Activated CD4-positive, alpha-beta T cell treated with anti-CD3 and anti-CD28 coated beads for 36 hours (primary cell): ENCODE measurements at places on chromosomes 3 and 15.

DNA sequence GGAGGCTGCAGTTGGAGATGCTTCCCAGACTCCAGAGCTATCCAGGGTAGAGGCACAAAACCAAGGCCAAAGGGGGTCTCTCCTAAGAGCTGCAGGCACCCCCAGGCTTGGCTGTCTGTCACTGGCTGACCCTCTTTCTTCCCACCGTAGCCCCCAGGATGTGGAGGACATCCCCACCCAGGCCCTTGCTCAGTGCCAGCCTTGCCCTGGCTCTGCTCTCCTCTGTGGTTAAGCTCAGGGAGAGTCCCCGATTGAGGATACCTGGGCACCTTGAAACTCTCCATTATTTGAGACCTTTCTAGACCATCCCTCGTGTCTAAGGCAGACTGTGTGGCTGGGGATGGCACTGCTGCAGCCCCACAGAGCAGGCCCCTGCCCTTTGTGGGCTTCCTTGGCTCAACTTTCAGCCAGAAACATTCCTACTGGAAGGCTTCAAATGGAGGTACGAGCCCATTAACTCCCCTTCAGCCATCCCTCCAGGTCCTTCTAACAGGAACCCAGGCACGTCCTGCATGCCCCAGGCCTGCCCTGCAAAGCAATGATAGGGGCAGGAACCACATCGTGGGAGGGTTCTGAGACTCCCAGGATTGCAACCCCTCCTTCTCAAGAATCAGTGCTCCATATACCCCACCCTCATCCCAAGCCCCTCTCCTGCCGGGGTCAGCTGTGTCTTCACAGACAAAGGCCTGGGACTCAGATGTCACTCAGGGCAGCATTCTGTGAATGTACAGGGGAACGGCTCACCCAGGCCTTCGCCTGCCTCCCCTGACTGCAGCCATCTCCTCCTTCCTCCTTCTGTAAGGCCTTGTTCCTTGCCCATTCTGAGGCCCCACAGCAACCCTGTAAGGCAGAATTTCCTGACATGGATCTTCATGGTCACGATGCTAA is 102.9 kb upstream of the ABHD17C start:
- DNase-seq: no peak

DNA sequence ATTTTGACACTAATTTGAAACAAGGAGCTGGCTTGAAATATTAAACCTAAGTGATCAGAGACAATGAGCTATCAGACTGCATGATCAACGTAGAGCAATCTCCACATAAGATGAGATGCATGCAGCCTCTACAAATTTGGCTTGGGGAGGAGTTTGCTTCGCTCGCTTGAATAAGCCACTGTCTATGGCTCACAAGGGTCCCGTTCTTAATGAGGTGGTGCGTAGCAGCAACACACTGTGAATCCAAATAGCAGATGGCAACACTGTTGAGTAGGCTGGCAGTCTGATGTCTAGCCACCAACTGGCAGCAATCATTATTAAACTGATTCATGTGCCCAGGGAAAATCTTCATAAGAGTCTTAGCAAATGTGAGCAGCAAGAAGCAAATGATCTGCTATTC is 125.4 kb upstream of the CCDC54 start:
- no peak for DNase-seq

- no peak for DNase-seq
Observed at GRCh38 chr15:84880007-84880406, 4.5 kb upstream of the SLC28A1 start.

DNA sequence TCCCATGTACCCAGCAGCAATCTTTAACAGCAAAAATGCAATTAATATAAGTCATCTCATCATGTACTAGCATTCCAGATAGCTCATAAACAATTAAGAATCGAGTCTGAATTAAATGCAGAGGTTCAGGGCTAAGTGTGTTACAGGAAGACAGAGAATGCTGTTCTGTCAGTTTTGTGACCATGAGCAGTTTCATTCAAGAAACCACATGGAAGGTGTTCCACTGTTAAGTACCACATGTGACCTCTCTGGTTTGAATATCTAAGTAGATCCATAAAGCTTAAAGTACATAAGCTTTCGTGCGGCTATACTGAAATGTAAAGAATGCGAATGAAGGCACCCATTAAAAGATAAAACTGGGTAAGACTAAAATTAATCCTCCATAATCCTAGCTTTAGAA is 272.3 kb downstream of the IL5RA start:
- DNase-seq: no peak

DNA sequence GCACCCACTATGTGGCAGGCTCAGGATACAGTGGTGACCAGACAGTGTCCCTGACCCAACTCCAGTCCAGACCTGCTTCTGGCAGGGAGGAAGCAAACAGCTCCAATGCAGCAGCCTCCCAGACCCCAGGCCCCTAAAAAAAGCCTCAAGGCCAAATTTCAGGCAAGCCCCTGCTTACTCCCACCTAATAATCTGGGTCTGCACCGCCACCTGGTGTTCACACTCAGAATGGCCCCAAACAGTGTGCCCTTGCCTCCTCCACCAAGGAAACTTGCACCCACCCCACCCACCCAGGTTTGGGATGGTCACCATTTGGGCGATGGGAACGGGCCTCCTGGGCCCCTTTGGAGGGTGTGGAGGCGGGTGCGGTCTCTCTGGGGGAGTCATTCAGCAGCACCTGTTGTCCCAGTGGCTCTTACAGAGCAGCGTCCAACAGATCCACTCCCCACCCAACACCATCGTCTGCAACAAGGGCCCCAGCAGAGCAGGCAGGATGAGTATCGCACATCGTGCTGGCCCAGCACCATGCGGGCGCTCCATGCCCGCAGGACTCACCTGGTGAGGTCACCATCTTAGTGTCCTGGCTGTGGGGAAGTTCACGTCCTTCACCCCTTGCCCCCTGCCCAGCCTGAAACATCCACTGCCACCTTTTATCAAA is 17.3 kb downstream of the C3orf18 start:
- peak; percentile 83 for DNase-seq

DNA sequence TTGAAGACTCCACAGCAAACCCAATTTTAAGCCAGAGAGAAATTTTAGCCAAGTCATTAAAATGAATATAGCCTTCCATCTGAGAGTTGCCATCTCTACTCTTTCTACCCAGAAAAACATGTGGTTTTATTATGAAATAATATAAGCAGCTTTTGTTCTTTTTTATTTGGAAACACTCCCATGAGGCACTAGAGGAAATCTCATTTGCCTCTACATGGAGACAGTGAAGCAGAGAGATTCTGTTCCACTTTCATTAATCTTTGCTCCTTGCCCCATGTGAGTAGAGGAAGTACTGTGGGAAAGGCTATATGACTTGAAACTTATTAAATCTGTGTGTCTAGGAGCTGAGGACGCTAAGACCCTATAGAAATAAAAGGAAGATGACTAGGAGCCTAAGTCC is 111.1 kb downstream of the P3H2 start:
- DNase-seq: no peak

DNA sequence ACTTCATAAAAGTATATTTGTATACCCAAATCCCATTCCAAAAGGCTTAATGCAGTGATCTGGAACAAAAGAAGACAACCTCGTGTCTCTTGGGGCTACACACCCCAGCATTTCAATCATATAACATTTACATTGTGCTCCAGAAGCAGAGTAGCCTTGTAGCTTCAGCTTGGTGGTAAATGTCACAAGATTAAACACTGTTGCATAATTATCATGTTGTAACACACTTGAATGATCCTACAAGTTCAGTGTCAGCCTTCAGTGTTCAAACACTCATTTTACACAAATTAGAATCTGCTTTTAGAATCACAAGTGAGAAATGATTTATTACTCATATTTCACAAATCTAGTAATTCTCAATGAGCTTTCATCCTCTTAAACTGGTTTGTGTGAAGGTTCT is 122.6 kb downstream of the CNTN3 start:
- no peak for DNase-seq

GRCh38 chr3:73766599-73767381 is 142.0 kb upstream of the PDZRN3 start:
- no peak for DNase-seq

DNA sequence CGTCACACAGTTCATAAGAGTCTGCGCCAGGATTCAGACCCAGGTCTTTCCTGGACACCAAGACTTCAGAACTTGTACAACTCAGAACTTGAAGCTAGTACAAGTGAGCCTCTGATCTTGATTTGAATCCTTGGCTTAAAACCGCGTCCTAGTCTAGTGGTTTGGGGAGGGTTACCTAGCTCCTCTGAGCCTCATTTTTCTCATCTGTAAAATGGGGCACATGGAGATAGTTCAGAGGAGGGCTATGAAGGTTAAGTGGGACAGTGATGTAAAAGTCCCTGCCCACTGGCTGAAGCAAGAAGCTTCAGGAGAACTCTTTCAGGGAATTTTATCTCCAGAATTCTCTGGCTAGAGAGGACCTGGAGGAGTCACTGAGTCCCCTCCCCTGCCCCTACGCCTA is 48.7 kb upstream of the LCTL start:
- DNase-seq: no peak

- no peak for DNase-seq
Observed at GRCh38 chr3:105579439-105579838, 212.7 kb downstream of the ALCAM start.

- DNase-seq: no peak
Observed at GRCh38 chr3:124764746-124765145, 34.5 kb downstream of the UMPS start.

DNA sequence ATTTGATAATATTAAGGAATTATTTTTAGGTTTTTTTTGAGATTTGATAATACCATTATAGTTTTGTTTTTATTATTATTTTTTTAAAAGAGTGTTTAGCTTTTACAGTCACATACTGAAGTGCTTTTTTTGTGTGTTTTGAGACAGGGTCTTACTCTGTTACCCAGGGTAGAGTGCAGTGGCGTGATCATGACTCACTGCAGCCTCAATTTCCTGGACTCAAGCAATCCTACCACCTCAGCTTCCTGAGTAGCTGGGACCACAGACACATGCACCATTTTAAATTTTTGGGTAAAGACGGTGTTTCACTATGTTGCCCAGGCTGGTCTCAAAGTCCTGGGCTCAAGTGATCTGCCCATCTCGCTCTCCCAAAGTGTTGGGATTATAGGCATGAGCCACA is 73.0 kb downstream of the SUMF1 start:
- DNase-seq: peak; percentile 41

GRCh38 chr3:105317841-105318240 is 48.9 kb upstream of the ALCAM start:
- DNase-seq: no peak

DNA sequence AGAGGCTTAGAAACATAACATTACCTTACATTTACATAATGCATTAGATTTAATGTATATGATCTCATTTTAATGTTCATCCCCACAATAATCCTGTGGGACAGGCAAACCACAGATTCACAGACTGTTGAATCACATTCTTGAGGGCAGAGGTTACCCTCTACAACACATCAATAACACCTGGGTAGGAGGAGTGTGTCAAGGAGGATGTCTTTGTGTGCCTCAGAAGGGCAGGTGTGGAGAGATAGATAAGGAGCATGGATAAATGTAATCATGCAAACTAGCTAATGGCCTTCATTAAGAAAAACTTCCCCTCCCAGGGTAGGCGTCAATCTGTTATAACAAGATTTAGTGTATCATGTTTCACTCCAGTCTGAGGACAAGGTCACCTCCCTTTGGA is 12.9 kb upstream of the MB21D2 start:
- no peak for DNase-seq

DNA sequence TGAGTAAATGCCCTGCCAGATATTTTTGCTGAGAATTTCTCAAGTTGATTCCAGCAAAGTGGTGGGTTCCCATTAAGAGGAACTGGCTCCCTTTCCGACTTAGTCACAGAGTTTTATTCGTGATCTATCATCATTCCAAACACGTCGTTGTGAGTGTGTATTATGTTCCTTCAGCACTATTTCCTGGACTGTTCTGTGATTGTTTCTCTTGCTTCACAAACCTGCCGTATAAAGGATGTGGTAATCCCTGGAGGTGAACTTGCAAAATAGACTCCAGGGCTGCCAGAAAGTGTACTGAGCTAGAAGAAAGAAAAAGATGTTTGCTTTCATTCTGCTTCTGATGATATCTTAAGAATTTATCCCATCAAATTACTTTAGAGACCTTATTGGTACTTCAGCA is 14.5 kb upstream of the CAPN3 start:
- DNase-seq: no peak

DNA sequence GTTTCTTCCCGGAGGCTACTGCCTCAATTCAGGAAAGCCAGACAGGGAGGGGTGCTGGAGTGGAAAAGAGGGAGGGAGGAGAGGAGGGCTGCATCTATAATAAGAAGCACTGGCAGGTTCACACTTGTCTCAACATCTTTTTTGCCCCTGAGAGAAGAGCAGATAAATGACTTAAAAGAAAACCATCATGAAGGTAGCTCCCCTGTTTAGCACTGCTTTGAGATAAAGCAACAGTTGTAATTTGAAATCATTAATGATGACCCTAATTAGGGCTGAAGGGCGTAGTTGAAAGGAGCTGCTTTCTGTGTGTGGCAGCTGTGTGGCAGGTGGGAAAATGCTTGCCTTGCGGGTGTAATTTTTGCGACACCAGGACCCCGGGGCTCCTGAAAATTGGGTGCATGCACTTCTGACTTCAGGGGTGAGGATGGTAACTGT is 222.8 kb upstream of the IL12A start:
- DNase-seq: no peak

- no peak for DNase-seq
Observed at GRCh38 chr3:7112523-7113056, 251.7 kb downstream of the GRM7 start.

DNA sequence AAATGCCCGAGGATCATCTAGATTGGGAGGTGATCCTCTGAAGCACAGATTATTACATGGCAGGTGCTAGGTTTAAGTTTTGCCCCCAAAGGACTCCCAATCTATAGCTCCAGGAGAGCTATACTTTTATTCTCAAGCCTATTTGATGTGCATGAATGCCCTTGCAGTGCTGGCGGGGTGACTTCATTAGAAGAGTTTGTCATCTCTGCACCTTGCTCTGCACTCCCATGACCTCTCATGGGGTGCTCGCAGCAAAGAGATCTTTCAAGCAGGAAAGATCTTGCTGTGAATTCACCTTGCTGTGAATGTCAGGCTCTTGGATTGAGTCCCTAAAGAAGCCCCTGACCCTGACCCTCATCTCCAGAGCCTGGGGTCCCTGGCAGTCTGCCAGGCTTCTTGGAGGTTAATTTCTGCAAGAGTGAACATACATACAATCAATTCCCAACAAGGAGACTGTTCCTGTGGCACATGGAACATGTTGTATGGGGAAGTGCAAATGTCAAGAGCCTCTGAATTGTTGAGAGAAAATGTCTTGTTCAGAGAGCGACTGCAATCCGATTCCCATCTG is 45.9 kb downstream of the FAM43A start:
- no peak for DNase-seq

- DNase-seq: no peak
Observed at GRCh38 chr15:51203797-51204196, 109.1 kb upstream of the TNFAIP8L3 start.

- no peak for DNase-seq
Observed at GRCh38 chr15:64987136-64987535, 2.6 kb downstream of the SPG21 start.

GRCh38 chr3:38119821-38120692 is 16.9 kb downstream of the ACAA1 start:
- DNase-seq: no peak

DNA sequence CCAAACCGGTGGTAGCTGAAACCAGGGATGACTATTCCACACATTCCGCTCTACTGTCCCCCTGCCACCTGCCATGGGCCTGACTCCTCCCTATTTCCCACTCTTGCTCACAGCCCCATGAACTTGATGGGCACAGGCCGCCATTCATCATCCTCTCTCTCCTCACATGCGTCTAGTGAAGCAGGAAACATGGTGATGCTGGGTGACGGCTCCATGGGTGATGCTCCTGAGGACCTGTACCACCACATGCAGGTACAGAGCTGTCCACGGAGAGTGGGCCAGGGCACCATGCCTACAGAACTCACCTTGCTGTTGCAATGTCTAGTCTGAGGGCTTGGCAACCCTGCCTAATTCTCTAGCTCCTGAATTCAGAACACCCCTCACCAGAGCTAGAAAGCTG is 23.3 kb upstream of the MANF start:
- DNase-seq: no peak
